ENCODE measurements at places on chromosomes 12 and 14.

DNA sequence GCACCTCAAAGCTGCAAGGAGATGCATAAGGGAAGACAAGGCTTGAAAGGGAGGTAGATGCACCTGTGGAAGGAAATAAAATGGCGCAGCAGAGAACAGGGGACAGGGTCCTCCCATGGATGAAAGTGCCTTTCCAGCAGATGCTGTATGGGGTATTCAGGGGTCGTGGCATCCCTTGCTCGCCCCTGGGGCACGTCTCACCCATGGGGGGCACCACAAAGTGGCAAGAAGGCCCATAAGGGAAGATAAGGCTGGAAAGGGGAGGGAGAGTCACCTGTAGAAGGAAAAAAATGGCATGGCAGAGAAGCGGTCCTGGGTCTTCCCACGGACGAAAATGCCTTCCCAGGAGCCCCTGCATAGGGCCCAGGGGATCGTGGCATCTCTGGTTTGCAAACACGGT lies 265.1 kb downstream of the ALG10 start:
- DNase-seq: no peak

DNA sequence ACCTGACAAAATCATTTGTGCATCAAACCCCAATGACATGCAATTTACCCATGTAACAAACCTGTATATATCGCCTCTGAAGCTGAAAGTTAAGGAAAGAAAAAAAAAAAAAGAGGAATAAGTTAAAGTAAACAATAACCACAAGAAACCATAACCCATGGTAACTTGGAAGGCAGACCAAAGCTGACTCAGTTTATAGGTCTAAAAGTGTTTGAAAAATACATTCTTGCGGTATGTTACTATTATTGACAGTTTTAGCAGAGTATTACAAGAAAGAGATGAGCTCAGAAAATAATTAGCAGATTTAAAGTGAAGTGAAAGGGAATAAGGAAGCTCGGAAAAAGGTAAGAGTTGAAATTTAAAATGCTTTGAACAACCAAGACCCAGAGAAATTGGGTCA lies 34.4 kb upstream of the MGAT4C start:
- DNase-seq: no peak

- no peak for DNase-seq
Measured at GRCh38 chr14:54350203-54350602, 46.6 kb upstream of the CDKN3 start.

DNA sequence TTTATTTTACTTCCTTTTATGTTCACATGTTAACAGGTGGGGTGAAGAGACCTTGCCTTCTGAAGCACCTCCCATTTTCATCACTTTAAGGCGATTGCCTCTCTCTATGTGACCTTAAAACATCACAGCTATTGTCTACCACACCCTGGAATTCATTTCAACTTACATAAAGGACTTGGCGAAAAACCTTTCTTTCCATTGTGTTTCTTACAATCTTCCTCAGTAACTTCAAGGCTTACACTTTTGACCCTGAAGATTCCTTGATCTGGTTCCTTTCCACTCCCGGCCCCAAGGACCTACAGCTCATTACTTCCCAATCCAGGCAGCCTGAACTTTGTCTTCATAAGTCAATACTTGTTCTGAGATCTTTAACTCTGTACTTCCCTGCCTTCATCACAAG lies 443.3 kb downstream of the ADAMTS20 start:
- no peak for DNase-seq

Measured in stimulated activated CD4-positive, alpha-beta T cell treated with anti-CD3 and anti-CD28 coated beads, Interleukin-4, amount 100 ng/mL, for 48 hours (primary cell).